ENCODE measurements at places on chromosomes 1 and 21. TPM values are rescaled to one million over a fixed set of nuclear protein-coding genes. Genes with fewer than 3 reads are reported as not detected.

Gene C1QA
- 2.2 TPM for total RNA-seq

Gene PLXNA2
- 3.5 TPM for total RNA-seq

Gene TGFBR3
- total RNA-seq, result 44.4 TPM

Gene BNIPL
- 8.3 TPM for total RNA-seq

Gene UBXN10
- total RNA-seq, result 0.06 TPM

Gene CNIH3
- total RNA-seq, result 1.8 TPM

Gene OR2L3
- total RNA-seq, result 0.17 TPM

Gene CD1B
- not detected for total RNA-seq

Gene OPRD1
- total RNA-seq, result not detected

Gene TFF2
- not detected for total RNA-seq

All from CD4-positive, alpha-beta memory T cell (primary cell).